Caki2 (cell line): ENCODE measurements at places on chromosomes 3 and 15.

DNA sequence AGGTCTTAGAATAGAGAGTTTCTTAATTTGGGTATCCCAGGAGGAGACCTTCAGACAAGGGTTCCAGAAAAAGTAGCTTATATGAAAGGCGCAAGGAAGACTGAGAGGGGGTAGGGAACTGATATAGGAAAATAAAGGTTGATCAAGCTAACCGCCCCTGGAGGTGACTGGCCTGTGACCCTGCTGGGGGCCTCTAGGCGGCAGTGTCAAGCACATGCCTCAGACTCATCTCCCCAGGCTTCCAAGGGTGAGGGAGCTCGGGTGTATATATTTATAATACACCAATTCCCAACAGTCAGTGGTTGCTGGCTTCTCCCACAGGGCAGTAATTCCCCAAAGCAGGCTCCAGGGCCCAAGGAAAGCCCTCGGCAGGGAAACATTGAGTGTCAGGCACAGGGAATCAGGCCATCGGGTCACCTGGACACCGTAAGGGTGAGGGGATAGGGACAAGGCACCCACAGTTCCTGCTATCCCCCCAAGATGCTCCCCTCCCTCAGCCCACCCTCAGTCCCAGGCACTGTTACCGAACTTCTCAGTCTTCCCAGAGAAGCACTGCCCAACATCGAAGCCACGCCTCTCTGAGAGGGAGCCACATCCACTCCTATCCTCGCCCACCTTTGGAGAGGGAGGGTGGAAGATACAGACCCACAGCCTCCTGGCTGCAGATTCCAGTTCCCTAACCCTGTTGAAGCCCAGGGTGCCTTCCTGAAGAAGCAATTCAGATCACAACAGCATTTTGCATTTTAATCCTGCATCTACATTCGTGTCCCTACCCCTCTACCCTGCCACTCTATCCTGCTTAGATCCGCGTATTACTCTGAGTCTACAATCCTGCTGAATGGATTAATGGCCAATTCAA is 19.5 kb upstream of the CAV3 start:
- DNase-seq, result no peak

DNA sequence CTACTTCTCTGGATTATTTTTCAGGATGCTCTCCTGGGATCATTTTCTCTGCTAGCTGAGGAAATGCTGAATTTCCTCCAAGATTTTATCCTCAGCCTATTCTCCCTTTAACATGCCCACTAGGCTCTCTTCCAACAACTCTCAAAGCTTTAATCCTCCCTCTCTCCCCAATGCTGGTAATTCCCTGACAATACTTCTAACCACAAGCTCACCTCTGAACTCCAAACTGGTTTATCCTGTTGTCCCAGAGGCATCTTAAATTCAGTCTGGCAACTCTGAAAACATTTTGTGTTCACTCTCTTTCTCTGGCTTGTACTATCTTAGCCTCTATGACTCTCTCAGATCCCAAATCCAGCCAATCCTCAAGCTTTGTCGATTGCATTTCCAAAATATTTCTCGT is 490.3 kb downstream of the MECOM start:
- no peak for DNase-seq

DNA sequence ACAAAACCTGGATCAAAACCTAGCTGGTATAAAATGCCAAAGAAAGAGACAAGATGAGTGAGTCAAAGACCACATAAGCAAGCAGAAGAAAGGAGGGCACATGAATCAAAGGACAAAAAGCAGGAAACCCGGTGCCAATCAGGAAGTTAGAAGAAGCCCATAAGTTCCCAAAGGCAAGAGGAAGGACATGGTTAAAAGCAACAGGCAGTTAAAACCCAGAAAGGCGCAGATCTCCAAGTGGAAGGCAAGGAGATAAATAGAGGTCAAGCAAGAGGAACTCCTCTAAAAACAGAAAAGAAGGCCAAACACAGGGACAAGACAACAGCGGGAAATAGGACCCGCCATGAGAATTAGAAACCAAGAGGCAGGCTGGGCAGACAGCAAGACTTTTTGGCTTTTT is 4.4 kb downstream of the TMOD2 start:
- no peak for DNase-seq

- DNase-seq, result no peak
These were observed 191.6 kb upstream of the STT3B start for GRCh38 chr3:31341130-31341529.

DNA sequence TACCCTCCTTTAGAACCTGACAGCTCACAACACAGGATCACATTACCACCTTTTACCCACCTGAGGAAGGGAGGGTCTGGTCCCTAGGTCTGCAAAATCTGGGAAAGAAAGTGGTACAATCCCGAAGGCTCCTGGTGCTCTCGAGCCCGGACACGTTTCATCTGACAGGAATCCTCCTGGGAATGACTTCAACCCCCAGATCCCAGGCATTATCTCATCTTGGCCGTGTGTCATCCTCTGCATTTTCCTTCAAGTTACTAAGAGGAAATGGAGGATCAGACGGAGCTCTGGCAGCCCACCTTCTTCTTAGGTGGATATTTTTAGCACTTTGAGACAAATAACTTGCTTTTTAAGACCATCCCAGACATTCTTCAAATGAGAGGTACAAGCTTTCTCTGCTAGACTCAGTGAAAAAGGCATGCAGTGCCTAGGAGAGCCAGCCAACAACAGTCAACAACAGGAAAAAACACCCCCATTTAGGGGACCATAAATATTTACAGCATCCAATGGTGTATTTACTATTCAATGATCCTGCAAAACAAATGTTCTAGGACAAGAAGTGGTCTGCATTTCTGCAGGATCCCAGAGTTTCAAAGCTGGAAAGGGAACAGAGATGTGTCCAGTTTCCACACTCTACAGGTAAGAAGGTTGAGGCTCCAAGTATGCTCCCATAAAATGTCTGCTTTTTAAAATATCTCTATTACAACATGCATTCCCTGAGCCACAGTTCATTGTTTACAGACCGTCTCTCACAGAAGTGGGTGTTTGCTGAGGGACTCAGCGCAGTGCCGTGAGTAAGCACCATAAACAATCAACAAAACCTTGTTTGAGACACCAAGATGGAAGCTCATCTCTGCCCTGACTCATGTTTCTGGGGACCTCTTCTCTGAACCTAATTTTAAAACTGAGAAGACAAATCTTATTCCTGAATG is 38.3 kb upstream of the ARHGEF3 start:
- no peak for DNase-seq

GRCh38 chr15:33801954-33802353 is 166.3 kb upstream of the CHRM5 start:
- DNase-seq, result no peak

DNA sequence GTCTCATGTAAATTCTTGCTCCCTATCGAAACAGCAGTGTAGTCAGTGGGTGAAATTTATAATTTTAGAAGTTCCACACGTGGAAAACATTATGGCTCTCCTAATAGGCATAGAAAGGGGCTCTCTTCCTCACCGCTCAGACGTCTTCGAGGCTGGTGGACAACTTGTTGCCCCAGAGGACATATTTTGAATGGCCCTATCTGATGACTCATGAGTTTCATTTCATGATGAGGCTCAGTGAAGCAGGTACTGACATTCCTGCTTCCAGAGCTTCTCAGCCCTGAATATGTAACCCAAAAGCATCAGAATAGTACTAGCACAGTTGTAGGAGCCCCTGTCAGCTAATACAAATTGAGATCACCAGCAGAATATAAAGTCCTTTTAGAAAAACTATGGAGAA is 117.9 kb downstream of the HERC1 start:
- DNase-seq, result peak; percentile 8

DNA sequence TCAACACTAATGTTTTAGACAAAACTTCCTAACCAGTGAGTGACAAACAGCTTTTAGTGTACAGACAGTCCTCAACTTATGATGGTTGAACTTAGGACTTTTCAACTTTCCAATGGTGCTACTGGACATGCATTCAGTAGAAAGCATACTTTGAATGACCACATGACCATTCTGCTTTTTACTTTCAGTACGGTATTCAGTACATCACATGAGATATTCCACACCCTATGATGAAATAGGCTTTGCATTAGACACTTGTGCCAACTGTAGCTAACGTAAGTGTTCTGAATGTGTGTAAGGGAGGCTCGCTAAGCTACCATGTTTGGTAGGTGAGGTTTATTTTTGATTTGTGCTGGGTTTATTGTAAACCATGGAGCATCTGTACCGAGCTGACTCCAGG is 113.7 kb downstream of the WNT7A start:
- no peak for DNase-seq

GRCh38 chr3:42023380-42023779 is 61.5 kb upstream of the ULK4 start:
- no peak for DNase-seq

- no peak for DNase-seq
These were observed 153.2 kb downstream of the MYRIP start for GRCh38 chr3:39962581-39962980.

GRCh38 chr15:65887565-65887964 is 18.3 kb downstream of the RAB11A start:
- DNase-seq, result no peak

DNA sequence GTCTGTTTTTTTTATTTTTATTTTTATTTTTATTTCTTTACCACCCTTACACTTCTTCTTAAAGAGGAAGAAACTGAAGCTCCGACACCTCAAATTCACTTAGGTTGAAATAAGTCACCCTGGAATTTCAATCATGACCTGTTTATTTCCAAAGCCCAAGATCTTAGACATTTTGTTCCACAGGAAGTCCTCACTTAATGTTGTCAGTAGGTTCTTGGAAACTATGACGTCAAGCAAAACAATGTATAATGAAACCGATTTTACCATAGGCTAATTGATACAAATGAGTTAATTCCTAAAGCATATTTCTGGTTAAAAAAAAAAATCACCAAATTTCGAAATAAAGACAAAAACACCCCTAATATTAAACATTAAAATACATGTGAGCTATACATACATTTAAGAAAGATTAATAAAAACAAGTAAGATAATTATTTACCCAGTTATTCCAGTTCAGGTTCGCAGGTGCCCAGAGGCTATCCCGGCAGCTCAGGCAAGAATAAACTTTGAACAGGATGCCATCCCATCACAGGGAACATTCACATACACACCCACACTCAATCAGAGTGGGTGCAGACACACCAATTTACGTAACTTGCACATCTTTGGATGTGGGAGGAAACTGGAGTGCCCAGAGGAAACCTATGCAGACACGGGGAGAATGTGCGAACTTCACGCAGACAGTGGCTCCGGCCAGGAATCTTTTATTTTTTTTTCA is 391.0 kb downstream of the RAP2B start:
- no peak for DNase-seq

DNA sequence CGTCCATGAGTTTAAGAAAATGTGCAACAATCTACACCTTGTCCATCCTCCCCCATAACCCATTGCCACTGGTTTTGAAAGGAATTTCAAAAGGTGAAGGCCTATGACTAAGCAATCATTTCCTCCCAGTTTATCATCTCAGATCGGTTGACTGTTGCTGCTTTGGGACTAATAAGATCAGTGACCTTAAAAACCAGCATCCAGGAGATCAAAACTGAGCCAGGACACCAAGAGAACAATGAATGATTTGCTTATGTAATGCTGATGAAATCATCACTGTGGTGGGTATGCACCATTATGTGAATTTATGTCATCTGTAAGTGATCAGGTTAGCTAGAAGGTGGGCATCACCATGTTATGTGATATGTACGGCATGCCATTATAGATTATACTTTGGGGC is 195.5 kb downstream of the SSR3 start:
- DNase-seq, result no peak

DNA sequence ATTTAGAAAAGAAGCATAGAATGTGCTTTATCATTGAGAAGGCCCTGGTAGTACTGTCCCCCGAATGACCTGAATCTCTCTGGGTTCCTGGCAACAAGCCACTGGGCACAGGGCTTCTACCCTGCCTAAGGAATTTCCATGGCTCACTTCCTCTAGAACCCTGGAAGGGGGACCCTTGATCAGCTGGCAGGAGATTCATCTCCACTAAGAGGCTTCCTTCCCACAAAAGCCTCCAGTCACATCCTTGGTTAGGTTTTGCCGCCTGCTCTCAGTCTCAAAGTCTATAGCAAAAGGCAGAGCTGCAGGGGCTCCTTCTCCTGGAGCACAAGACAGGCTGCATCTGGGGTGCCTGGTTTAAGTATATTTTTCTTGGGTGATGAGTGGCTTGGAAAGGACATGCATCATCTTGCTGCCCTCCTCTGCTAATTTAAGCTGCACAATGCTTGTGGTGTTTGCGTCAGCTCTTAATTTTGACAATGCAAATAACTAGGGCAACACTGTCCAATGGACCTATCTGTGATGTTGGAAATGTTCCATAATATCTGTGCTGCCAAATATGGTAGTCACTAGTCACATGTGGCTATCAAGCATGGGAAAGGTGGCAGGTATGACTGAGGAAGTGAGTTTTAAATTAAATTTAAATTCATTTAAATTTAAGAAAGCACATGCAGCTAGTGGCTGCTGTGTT is 33.4 kb upstream of the RARRES1 start:
- DNase-seq, result no peak

- DNase-seq, result peak; percentile 27
These were observed 268.8 kb downstream of the ZBTB20 start for GRCh38 chr3:114878114-114878839.

DNA sequence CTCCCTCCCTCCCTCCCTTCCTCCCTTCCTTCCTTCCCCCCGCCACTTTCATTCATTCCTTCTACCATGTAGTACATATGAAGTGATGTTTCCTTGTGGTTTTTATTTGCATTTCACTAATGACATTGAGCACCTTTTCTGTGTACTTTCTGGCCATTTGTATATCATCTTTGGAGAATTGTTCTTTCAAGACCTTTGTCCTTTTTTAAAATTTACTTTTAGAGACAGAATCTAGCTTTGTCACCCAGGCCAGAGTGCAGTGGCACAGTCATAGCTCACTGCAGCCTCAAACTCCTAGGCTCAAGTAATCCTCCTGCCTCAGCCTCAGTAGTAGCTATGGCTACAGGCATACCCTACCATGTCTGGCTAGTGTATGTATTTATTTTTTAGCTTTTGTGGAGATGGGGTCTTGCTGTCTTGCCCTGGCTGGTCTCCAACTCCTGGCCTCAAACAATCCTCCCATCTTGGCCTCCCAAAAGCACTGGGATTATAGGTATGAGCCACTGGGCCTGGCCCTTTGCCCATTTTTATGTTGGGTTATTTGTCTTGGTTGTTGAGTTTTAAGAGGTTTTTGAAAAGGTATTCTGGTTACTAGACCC is 42.0 kb upstream of the CTDSPL2 start:
- DNase-seq, result no peak

DNA sequence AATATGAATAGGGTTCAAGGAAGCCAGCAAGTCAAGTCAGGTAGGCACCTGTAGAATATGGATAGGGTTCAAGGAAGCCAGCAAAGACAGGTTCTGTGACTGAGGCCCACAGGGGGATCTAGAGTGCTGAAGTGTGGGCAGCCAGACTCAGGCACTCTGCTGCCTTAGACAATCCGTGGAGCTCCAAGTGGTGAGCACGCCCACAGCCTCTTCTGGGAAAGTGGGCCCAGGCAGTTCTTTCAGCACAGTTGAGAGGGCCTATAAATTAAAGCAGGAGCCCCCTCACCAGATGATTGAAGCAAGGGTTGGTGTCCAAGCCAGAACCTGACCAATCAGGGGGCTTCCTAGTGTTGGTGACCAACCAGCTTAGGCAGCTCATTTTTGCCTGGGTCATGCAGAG is 51.0 kb downstream of the ANP32A start:
- no peak for DNase-seq
